ENCODE measurements at places on chromosomes 7 and 10.

DNA sequence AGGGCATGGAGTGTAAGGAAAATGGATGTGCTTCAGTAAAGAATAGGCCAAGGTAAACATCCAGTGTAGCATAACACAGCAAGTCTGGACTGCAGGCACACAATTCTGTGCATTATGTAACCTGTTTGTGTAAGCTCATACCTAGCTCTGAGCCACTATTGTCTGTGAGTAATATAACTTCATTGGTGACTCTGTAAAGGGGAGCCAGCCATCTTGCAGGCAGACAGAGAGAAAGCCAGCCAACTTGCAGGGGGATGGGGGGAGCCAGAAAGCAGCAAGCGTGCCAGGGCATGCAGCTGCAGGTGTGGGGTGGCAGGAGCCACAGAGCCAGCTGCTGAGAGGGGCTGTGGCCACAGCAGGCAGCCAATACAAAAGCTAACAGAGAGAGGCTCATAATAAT lies 449.2 kb downstream of the IPMK start:
- DNase-seq: no peak

DNA sequence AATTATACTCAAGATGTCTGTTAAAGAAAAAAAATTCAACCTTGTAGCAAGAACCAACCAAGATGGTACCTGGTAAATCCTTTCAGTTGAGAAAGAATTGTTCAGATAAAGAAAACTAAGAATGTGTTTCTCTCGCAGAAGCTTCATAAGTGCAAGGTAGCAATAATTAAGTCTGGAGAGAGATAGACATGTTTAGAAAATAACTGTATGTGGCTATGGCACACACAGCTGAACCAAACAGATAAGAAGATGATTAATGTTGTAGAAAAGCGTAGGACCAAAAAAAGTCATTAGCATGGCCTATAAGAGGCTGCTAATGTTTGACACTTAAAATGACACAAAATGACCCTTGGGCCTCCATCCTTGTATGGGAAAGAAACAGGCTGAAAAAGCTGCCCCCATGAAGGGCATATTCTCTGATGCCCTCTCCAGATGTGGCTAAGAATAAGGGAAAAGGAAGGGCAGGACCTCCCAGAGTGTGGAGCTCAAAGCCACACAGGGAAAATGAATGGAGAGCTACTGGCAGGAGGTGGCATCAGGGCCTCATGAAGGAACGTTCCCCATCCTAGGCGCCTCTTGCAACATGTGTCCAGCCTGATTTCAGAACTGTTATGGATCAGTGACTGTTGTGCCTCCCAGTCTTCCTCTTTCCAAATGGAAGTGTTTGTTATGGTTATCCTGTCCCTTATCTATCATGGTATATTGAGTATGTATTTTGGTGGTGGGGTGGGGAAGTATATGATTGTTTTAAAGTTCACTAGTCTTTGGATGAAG lies 30.7 kb downstream of the TLL2 start:
- no peak for DNase-seq

DNA sequence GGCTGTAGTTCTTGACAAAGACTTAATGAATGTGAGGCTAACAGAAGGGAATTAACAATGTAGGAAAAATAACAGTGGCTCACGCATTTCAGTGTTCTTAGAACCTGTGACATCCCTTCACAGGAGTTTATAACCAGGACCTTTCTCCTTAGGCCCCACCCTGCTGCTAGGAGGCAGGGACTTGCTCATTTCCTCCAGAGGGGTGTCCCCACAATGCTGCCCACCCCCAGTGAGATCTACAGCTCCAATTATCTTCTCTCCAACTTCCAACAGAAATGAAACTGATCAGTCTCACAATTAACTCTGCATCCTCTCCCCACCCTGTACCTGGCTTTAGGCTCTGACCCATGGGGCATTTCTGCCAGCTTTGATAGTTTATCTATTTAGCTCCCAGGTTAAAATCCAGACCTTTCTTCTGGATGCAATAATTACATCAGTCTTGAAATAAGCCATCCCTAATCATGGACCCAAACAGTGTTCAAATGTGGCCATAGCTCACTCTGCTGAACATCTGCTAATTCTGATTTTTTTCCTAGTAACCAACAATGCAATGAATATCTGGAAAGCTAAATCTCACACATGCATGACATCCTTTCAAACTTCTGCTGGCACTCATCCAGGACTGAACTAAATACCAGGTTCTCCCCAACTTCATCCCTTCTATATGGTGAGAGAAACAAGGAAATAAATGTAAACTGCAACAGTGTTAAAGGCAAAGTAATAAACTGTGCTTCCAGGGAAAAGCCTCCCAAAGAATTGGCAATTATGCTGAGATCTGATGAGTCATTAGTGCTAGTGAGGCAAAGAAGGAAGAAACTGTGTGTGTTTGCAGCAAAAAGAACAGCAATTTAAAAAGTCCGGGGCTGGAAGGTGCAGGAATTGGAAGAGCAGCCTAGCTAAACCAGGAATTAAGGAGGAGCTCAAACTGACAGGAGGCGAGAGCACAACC lies 64.6 kb downstream of the HERPUD2 start:
- no peak for DNase-seq

DNA sequence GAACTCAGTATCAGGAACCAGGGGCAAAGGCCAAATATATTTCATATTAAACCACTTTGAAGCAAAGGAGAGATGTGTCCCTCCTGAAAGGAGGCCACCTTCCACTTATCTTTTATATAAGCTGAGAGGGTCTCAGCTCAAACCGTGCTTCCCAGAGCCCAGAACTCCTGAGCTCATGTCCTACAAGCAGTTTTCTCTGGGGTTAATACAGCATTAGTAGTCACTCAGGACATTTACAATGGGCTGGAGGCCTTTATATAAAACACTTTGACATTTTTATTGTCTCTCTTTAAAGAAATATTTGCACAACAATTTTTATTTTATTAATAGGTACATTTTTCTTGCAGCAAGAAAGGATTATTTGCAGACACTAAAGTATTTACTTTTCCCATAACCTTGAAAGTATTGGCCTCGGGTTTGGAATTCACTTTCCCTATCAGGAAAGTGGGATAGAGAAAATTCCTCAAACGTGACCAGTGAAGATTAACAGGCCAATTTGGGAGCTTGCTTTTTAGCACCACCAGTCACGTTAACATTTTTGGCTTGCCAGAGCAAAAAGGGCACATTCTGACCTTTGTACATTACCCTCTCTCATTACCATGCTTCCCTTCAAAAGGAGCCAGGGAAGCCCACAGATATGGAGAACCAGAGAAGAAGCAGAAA lies 464.9 kb upstream of the NRP1 start:
- DNase-seq: no peak

DNA sequence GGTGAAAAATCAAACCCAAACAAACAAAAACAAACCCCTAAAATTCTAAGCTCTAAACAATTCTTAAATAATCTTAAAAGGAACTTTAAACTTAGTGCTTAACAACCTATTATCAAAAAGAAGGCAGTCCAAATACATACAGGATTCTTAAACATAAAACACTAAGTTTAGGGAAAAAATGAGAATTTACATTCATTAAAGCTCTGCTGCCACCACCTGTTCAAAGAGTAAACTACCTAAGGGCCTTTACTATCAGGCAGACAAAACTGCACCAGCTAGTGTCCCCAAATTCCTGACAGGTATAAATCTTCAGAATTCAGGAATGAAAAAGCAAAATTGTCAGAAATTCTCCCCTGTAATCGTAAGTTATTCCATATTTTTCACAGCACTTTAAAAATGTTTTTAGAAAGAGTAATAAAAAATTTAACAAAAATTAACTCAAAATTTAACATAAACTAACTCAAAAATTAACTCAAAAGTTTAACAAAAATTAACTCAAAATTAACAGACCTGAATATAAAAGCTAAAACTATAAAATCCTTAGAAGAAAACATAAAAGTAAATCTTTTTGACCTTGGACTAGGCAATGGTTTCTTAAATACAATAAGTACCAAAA lies 55.1 kb downstream of the PDZD8 start:
- peak; percentile 2 for DNase-seq

DNA sequence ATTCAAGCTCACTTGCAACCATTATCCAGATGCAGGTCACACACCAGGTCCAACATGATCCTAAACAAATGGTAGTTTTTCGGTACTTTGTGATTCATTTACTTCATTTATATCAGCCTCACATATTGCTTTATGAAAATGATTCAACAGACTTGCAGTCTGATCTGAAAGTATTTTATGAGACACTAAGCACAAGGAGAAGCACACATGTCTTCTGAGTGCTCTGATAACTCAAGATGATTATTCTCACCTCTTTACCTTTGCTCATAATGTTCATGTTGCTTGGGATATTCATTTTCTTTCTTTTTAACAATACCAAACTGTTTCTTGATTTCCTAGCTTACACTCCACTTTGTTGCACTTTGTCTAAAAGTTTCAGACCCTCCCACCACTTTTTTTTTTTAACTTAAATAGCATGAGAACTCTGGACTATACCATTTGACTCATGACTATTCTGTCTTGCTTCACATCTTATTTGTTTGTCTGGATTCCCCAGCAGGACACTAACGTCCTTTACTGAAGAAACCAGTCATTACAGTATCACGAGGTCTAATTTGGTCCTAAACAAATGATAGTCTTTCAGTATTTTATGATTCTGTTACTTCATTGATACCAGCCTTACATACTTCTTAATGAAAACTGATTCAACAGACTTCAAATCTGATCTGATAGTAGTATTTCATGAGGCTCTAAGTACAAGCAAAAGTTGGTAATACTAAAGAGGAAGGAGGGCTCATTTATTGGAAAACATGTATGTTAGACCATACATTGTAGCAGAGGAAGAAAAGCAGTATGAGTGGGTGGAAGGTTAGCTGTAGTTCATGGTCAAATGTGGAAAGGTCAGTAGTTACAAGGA lies 171.8 kb upstream of the AHR start:
- no peak for DNase-seq
